ENCODE measurements at places on chromosomes 7 and 10. TPM values are rescaled to one million over a fixed set of nuclear protein-coding genes. Genes with fewer than 3 reads are reported as not detected.

The DNAJB6 gene
- 166 TPM for polyA plus RNA-seq

The C10orf53 gene
- 0.05 TPM for polyA plus RNA-seq

The CLRN3 gene
- polyA plus RNA-seq, result 0.23 TPM

The ELFN1 gene
- polyA plus RNA-seq, result 0.91 TPM

The SLC13A4 gene
- 0.23 TPM for polyA plus RNA-seq

The ATP6V0A4 gene
- polyA plus RNA-seq, result 1.8 TPM

The GIMAP4 gene
- 40.9 TPM for polyA plus RNA-seq

The SPDYE2 gene
- 0.05 TPM for polyA plus RNA-seq

The PUS7 gene
- polyA plus RNA-seq, result 3.7 TPM

The NCF1 gene
- 12.5 TPM for polyA plus RNA-seq

The CH25H gene
- 23.8 TPM for polyA plus RNA-seq

The HOXA1 gene
- polyA plus RNA-seq, result 0.71 TPM

The LLCFC1 gene
- not detected for polyA plus RNA-seq

The IFIT3 gene
- 31.5 TPM for polyA plus RNA-seq

The SPAG6 gene
- polyA plus RNA-seq, result 1.0 TPM

The FOXI2 gene
- polyA plus RNA-seq, result 0.25 TPM

The BICC1 gene
- 1.8 TPM for polyA plus RNA-seq

The HERPUD2 gene
- polyA plus RNA-seq, result 20.7 TPM

The GATA3 gene
- 17.5 TPM for polyA plus RNA-seq

The GDF2 gene
- polyA plus RNA-seq, result 0.02 TPM

The ELN gene
- polyA plus RNA-seq, result 29.8 TPM

The EIF5AL1 gene
- polyA plus RNA-seq, result 0.39 TPM

The CALCR gene
- 0.07 TPM for polyA plus RNA-seq

The AGAP9 gene
- 19.1 TPM for polyA plus RNA-seq

The RPEL1 gene
- polyA plus RNA-seq, result 0.02 TPM

The ZKSCAN5 gene
- 5.7 TPM for polyA plus RNA-seq

The PSD gene
- 3.8 TPM for polyA plus RNA-seq
